ENCODE measurements at places on chromosomes 2 and 18. TPM values are rescaled to one million over a fixed set of nuclear protein-coding genes. Genes with fewer than 3 reads are reported as not detected.

The ALPG gene
- not detected for total RNA-seq

- H3K36me3 ChIP-seq = no peaks in the 10 kb centered on the region
- peaks cover 5% of the 10 kb centered on the region for H3K27me3 ChIP-seq
- no peak overlapping the region for H3K4me3 ChIP-seq
- peaks cover 6% of the 10 kb centered on the region for H3K4me1 ChIP-seq
These were observed 139.4 kb upstream of the SERTAD2 start for GRCh38 chr2:64792995-64793639.

DNA sequence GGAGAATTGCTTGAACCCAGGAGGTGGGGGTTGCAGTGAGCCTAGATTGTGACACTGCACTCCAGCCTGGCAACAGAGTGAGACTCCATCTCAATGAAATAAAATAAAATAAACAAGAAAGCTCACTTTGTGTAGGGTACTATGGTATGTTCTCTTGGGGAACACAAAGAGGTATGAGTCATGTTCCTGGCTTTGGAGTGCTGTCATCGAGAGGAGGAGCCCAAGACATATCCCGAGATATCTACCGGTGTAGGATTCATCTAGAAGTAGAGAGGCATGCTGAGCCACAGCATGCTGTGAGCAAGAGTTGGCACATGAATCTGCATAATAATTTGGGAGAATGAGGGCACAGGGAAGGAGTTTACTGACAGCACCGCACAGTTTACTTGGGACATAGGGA, 244.9 kb upstream of the EPHA4 start:
- no peaks in the 10 kb centered on the region for H3K27me3 ChIP-seq
- no peaks in the 10 kb centered on the region for H3K36me3 ChIP-seq
- DNase-seq = no peak
- H3K27ac ChIP-seq = no peak overlapping the region
- H3K4me3 ChIP-seq = no peak overlapping the region

DNA sequence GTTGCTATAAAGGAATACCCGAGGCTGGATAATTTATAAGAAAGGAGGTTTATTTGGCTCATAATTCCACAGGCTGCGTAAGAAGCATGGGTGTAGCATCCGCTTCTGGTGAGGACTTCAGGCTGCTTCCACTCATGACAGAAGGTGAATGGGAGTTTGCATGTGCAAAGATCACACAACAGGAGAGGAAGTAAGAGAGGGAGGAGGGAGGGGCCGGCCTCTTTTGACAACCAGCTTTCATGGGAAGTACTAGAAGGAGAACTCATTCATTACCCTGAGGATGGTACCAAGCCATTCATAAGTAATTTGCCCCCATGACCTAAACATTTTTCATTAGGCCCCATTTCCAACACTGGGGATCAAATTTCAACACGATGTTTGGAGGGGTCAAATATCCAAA, 386.8 kb upstream of the NETO1 start:
- no peak for DNase-seq
- no peak overlapping the region for H3K4me3 ChIP-seq
- H3K27me3 ChIP-seq = no peaks in the 10 kb centered on the region
- no peaks in the 10 kb centered on the region for H3K4me1 ChIP-seq
- H3K27ac ChIP-seq = no peak overlapping the region

GRCh38 chr18:46158499-46158898, 54.3 kb downstream of the HAUS1 start:
- no peak overlapping the region for H3K27ac ChIP-seq
- H3K4me1 ChIP-seq = peaks cover 9% of the 10 kb centered on the region
- peak; percentile 26 for DNase-seq
- no peaks in the 10 kb centered on the region for H3K27me3 ChIP-seq
- H3K4me3 ChIP-seq = no peak overlapping the region

DNA sequence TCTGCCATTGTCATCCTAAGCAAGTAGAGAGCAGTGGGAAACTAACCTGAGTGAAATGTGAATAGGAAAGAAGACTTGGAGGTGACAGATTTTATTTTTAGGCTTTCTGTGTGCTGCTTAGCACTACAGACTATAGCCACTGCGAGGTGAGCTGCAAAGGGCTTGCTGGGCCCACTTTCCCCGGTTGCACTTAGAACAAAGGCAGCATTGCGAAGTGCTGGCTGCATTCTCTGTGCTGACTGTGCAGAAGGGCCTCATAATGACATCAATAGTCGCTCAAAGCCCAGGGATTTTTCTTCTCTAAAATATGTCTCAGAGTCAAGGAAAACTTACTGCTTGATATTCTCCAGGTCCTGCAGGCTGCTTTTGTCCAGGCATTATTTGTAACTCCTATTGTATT, 592.1 kb downstream of the TDRD15 start:
- H3K27ac ChIP-seq = no peak overlapping the region
- H3K4me3 ChIP-seq = no peak overlapping the region
- no peak for DNase-seq
- H3K36me3 ChIP-seq = no peaks in the 10 kb centered on the region
- H3K27me3 ChIP-seq = no peaks in the 10 kb centered on the region

GRCh38 chr18:23281626-23282436, 146.5 kb downstream of the CABLES1 start:
- H3K4me1 ChIP-seq = peaks cover 10% of the 10 kb centered on the region
- H3K36me3 ChIP-seq = no peaks in the 10 kb centered on the region
- H3K27ac ChIP-seq = no peak overlapping the region
- H3K4me3 ChIP-seq = no peak overlapping the region
- no peaks in the 10 kb centered on the region for H3K27me3 ChIP-seq

The UBR3 gene
- 51.9 TPM for total RNA-seq

The INPP1 gene
- total RNA-seq = 4.1 TPM

The SLC30A3 gene
- under 0.01 TPM for total RNA-seq

The CLIP4 gene
- total RNA-seq = 64.2 TPM

DNA sequence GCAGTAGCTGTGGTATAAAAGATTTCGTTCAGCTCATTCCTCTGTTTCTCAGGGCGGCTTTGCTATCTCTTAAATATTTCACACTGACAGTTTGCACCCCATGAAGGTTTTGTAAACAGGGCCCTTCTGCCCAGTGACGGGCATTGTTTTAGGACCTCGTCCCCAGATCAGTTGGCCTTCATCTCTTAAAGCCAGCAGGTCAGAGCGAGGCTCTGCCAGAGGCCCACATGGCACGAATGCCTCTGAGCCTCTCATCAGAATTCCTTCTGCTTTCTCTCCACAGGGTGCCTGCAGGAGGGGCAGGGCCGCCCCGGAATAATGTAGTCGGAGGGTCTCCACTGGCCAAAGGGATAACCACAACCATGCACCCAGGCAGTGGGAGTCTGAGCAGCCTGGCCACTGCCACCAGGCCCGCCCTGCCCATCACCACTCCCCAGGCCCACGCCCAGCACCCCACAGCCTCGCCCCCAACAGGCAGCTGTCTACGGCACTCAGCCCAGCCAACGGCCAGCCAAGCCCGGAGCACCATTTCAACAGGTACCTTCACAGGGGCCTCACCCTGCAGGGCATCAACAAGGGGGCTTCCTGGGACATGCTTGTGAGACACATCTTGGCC, 177.0 kb downstream of the SEPTIN10 start:
- H3K36me3 ChIP-seq = peaks cover 32% of the 10 kb centered on the region
- H3K4me3 ChIP-seq = no peak overlapping the region
- peaks cover 15% of the 10 kb centered on the region for H3K4me1 ChIP-seq

- DNase-seq = peak; percentile 70
- no peaks in the 10 kb centered on the region for H3K27me3 ChIP-seq
- no peaks in the 10 kb centered on the region for H3K36me3 ChIP-seq
- H3K4me1 ChIP-seq = peaks cover 17% of the 10 kb centered on the region
- peak overlapping the region; percentile 50 for H3K27ac ChIP-seq
These were observed 100.2 kb upstream of the FOSL2 start for GRCh38 chr2:28292491-28292890.
